ENCODE measurements at places on chromosomes 7 and 10.

GRCh38 chr7:22417841-22418240 lies 60.9 kb upstream of the RAPGEF5 start:
- no peak for DNase-seq

GRCh38 chr10:43190775-43191174 lies 52.5 kb downstream of the CSGALNACT2 start:
- no peak for DNase-seq

DNA sequence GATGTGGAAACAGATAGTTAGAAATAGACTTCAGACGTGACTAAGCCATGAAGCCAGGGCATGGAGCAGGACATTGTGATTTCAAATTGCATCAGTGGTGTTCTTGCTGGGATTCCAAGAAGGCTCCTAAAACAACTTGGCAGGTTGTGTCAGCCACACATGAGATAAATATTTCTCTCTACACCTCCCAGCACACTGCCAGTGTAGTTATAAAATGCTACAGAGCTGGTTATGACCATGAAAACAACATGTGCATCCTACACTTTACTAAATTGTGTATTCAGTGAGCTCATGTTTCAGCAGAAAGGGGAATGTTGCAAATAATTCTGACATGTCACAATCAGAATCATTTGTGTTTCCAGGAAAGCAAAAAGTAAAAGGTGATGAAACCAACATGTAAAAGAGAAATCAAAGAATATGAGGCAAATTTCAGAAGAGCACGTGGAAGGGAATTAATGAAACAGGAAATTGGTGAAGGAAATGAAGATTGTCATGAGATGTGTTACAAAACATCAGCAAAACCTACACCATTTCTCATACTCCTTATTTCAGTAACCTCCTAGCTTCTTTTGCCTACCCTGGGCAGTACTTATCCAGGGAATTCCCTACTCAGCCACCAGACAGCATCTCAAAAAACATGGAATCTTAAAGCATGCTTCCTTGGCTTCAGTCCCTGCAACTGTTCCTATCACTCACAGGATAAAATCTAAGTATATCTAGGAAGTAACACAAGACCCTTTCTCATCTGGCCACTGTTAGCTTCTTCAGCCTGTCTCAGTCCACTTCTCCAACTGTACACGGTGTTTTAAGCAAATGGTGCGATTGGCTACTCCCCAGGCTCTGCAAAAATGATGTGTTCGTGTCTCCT lies 5.8 kb upstream of the CYP3A7 start:
- DNase-seq = no peak

GRCh38 chr7:40231796-40232195 lies 97.0 kb downstream of the SUGCT start:
- no peak for DNase-seq

DNA sequence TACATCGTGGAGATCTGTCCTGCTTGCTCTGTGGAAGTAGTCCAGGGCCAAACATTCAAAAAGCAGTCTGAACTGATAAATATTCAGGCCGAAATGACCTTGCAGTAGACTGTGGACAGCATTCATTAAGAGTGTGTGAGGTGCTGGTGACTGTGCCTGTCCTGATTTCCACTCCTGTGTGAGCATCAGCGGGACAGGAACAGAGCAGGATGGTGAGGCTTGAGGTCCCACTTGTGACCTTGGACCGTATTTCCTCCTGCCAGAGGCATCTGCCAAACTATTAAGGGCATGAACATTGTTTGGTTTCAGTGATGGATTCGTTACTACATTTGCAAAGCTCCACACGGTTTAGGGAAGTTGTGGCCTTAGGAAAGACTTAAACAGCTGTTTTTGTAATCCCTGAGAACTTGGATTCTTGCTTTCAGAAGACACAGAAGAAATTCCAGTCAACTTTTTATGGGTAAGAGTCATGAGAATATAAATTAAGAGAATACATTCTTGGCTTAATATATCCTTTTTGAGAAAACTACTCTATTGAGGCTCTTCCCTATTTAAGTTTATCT lies 32.8 kb downstream of the CCNY start:
- no peak for DNase-seq

DNA sequence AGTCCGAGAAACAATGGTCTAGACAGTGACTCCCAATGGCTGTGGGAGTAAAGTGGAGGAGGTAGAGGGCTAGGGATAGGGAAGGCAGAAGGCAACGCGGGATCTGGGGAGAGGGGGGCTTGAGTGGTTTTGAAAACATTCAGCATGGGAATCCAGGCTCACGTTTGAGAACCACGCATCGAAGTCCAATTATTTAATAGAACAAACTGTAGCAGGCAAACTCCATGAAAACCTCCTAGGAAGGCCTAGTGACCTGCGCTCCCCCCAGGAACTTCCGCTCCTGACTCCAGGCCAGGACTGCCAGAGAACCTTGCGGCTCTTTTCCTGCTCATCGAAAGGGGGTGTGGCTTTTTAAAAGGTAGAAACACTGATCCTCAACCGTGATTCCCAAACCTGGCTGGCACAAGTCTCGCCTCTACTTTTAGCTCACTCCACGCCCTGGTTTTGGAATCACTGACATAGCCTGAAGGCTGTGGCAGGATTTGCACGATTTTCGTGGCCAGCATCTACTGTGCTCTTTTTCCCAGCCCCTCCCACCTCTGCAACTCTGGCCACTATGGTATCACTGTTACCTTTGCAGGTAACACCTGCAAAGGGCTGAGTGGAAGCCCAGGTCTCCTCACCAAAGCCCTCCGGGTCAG lies 43.4 kb downstream of the MYOF start:
- no peak for DNase-seq

DNA sequence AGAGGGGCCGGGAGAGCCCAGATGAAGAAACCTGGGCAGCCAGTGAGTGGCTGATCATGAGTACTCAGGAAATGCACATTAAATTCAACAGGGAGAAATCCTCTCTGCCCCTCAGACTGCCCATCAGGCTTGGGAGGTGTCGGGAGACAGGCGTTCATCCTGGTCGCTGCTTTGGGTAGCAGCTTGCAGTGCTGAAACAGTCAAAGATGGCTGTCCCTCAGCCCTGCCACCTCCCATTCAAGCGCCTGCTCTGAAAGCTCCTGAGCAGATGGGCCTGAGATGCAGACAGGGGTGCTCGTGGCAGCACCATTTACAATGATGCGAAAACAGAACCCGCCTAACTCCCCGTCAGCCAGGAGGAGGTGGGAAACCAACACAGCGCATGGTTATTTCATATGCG lies 3.6 kb upstream of the JAKMIP3 start:
- no peak for DNase-seq

DNA sequence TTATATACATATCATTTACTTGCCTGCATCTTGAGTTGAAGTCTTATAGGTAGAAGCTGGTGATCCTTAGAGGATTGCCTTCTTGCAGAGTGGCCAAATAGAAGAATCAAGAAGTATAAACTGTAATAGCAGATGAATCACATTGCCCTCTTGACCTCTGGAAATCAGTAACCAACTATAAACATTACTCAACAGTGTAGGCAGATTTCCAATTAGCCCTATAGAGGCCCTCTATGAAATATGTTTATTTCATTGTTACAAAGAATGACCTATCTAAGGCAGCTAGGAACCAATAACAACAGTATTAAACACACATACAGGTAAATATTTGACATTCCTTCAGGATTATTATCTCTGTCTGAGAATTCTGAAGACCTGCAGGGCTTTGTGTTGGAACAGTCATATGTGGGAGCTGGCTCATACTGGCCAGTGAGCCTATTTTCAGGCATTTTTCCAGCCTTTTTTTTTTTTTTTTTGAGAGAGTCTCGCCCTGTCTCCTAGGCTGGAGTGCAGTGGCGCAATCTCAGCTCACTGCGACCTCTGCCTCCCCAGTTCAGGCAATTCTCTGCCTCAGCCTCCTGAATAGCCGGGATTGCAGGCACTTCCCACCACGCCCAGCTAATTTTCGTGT lies 7.2 kb upstream of the SRI start:
- no peak for DNase-seq

DNA sequence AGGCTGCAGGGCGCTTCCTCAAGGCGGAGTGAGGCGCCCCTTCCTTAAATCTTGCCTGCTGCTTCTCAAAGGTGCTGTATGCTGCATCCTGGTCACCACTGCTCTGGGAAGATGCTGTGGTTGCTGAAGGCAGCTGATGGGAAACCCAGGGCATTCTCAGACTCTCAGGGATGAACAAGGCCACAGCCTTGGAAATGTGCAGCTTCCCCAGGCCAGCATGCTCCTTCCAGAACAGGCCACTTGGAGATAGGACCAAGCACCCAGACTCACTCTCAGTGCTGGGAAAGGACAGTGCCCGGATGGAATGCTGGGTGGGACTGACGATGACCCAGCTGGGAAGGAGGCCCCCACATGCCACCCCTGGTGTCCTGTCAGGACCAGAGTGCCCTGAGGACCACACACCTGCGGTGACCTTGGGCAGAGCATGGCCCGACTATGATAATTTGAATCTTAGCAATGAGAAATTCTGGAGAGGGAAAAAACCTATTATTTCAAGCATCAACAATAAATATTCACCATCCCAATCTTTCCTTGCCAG lies 235.5 kb downstream of the TNS3 start:
- no peak for DNase-seq

DNA sequence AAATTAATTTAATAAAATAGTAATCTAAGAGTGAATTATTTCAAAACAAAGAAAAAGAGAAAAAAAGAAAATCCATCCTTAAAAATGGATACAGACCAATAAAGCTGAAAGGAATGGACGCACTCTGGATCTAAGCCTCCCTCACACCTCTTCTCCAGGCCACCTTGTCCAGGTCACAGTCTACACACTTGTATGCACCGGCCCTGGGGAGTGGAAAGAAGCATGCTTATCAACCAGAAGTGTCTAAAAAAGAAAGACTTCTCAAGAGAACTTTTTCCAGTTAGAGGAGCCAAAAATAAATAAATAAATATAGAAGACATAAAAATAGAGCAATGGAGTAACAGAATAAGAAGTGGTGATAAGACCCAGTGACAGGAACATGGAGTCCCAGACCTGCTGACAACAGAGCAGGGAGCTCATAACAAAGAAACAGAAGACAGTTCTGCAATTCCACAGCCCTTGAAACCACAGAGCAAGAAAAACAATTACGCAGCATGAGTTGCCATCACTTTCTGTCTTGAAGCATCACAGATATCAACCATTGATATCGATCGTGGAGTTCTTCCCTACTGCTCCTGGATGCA lies 311.7 kb upstream of the NFE2L3 start:
- DNase-seq = no peak

DNA sequence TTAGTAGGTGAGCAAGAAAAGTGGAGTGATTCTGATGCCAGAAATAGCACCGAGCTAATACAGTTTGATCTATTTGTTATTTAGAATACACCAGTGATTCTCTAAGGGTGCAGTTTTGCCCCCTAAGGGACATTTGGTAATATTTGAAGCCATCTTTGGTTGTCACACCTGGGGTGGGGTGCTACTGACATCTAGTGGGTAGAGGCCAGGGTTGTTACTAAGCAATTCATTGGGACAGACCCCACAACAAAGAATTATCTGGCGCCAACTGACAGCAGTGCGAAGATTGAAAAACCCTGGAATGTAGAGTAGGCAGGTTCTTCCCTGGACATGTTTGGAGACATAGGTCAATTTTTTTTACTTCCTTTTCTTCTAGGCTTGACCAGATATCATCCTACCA lies 14.6 kb downstream of the PALS2 start:
- DNase-seq = peak; percentile 82

DNA sequence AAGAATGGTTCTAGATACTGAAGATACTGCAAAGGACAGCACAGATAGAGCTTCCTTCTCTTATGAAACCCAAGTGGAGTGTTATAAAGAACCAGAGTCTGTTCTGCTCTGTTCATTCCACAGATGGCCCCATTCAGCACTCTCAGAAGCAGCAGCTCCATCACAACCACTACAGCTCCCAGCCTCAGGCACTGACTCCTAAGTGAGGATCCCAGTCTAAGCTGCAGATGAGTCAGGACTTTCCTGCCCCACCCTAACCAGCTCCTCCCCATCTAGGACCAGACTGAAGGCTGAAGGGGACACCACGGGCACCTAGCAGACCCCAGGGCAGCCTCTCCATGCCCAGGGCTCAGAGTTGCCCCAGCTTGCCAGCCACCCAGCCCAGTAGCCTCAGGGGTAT lies 379.8 kb downstream of the GRID1 start:
- no peak for DNase-seq

DNA sequence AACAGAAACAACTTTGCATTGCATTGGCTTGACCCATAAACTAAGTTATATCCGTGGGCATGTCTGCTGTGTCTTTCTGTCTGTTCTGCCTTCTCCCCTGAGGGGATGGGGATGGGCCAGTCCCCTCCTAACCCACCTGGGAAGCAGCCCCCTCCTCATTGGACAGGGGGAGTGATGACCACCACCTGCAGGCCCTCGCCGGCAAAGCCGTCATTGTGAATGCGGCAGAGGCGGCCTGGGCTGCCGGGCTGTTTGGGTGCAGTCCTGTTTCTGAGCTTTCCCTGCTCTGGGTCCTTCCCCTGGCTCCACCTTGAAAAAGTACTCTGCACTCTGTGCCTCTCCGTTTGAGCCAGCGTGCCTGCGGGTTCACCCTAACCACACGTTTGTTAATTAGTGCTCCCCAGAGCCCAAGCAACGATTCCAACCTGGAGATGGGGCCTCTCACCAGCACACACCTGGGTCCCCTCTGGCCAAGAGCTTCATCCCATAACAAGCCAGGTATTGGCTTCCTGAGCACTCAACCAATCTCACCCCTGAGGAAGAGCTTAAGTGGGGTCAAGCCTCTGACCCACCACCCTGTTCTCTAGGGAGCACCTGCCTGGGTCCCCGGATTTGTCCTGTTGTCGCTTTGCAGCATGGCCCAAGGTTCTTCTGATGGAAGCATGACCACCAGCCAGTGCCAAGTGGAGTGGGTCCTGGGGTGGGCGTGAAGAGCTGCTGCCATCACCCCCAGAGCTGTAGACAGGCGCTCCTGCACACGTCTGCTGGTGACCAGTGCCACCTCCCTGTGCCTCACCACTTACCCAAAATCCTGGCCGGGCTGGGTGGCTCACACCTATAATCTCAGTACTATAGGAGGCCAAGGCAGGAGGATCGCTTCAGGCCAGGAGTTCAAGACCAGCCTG lies 39.4 kb upstream of the ZMIZ2 start:
- peak; percentile 35 for DNase-seq

GRCh38 chr7:17301471-17302456 lies 3.3 kb downstream of the AHR start:
- peak; percentile 73 for DNase-seq

DNA sequence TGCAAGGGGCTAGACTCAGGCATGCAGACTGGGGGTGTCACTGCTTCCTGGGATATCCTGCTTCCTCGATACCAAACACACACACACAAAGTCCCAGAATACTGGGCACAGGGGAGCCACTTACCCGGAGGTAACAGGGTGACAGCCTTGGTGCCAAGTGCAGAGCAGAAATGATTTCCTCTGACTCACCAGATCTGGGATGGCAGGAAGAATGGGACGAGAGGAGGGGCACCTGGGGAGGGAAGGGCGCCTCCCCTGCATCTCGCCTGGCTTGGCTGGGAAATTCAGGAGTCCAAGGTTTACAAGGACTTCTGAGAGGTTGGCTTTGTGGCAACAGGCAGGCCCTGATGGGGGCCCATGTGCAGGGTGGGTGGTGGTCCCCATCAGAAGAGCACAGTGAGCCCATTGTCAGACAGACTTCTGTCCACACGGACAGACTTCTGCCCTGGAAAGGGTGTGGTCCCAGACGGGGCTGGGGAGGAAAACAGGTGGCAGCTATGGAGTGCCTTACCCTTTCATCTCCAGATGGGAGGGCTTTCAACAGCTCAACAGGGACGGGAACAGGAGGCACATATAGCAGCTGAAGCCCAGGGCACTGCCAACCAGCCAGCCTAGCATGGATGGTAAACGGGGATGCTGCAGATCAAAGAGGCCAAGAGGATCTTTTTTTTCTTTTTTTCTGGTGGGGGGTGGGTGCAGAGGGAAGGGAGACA lies 9.7 kb upstream of the CCL24 start:
- no peak for DNase-seq

Data from Karpas-422 (cell line).